ENCODE measurements at places on chromosomes 3 and 15.
A peak's percentile ranks its signal among the peaks of the same experiment; 100 is the strongest.

- peaks cover 17% of the 10 kb centered on the region for H3K4me1 ChIP-seq
- no peaks in the 10 kb centered on the region for H3K27me3 ChIP-seq
- no peaks in the 10 kb centered on the region for H3K36me3 ChIP-seq
- no peak for DNase-seq
- no peak overlapping the region for H3K27ac ChIP-seq
These were observed 17.3 kb downstream of the B3GNT5 start for GRCh38 chr3:183270344-183270743.

DNA sequence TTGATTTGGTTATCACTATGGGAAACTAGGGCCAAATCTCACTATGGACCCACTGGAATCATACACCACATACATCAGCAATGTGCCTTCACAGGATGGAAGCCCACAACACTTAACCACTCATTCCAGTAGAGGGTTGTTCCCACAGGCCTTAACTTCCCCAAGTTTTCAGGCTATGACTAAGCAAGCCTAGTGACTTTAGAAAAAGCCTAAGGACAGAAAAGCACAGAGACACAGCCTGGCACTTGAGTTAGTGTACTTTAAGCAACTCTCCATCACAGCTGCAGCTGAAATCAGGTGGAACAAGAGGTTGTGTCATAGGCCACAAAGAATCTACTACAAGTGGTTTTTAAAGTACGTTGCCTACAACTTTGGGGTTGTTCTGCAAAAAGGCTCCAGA is 128.7 kb downstream of the LRRN1 start:
- no peak overlapping the region for H3K27ac ChIP-seq
- no peaks in the 10 kb centered on the region for H3K4me1 ChIP-seq
- no peak for DNase-seq
- H3K36me3 ChIP-seq: no peaks in the 10 kb centered on the region

- H3K27me3 ChIP-seq: no peaks in the 10 kb centered on the region
- no peak overlapping the region for H3K4me3 ChIP-seq
- peaks cover 54% of the 10 kb centered on the region for H3K36me3 ChIP-seq
- peak; percentile 58 for DNase-seq
These were observed 32.4 kb downstream of the TGFBR2 start for GRCh38 chr3:30638685-30639412.

DNA sequence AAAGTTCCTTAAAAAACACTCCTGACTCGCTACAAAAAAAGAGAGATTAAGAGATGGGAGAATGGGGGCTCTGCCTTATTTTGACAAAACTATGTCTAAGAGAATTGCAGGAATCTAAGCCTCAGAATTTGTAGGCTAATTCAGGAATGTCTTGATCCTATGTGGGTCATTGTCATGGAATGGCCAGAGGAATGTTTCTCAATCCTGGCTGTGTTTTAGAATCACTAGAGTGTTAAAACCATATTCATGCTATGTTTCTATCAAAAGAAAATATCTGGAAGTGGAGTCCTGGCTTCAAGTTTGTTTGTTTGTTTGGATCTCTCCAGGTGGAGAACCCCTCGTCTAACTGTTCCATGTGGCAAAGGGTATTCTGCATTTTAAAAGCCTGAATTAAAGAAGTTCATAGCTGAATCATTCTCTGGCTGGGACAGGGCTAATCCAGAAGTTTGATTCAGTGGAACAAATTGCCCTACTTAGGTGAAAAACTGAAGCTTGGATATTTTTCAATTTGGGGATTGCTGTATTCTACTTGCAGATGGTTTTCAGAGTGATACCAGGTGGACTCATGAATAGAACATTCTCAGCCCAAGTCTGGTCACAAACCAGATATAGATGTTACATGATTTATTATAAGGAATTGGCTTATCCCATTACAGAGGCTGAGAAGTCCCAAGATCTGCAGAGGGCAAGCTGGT is 28.2 kb downstream of the GJD2 start:
- DNase-seq: no peak
- no peaks in the 10 kb centered on the region for H3K36me3 ChIP-seq
- peaks cover 25% of the 10 kb centered on the region for H3K4me1 ChIP-seq
- no peak overlapping the region for H3K27ac ChIP-seq
- H3K27me3 ChIP-seq: no peaks in the 10 kb centered on the region

Measured in heart right ventricle (tissue), 16 donors.